ENCODE measurements at places on chromosomes 5 and 9. TPM values are rescaled to one million over a fixed set of nuclear protein-coding genes. Genes with fewer than 3 reads are reported as not detected.

Gene IDNK
- 13.5 TPM for total RNA-seq

Gene STPG3
- not detected for total RNA-seq

Gene SCGB3A1
- not detected for total RNA-seq

Gene NKD2
- total RNA-seq = not detected

Gene FBN2
- total RNA-seq = 0.58 TPM

Gene CTNND2
- not detected for total RNA-seq

Gene HINT2
- 25.8 TPM for total RNA-seq

Gene TLX3
- total RNA-seq = not detected

- DNase-seq = no peak
Observed at GRCh38 chr9:98811051-98811650, 3.7 kb downstream of the GALNT12 start.

- DNase-seq = no peak
Observed at GRCh38 chr5:127439644-127440043, 77.8 kb upstream of the PRRC1 start.

DNA sequence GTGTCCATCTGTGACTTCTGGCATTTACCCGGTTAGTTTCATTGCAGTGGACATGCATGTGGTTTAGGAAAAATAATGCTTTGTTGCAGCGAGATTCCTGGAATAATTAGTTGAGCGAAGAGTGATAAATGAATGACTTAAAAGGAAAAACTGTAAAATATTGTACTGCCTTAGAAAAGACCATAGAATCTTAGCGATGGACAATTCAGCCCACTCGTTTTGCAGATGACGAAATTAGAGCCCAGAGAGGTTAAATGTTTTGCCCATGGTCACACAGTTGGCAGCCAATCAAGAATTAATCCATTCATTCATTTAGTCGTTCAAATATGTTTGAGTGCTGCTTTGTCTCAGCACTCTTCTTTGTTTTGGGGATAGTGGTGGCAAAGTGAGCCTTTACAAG is 107.9 kb downstream of the ARHGAP26 start:
- DNase-seq = no peak

DNA sequence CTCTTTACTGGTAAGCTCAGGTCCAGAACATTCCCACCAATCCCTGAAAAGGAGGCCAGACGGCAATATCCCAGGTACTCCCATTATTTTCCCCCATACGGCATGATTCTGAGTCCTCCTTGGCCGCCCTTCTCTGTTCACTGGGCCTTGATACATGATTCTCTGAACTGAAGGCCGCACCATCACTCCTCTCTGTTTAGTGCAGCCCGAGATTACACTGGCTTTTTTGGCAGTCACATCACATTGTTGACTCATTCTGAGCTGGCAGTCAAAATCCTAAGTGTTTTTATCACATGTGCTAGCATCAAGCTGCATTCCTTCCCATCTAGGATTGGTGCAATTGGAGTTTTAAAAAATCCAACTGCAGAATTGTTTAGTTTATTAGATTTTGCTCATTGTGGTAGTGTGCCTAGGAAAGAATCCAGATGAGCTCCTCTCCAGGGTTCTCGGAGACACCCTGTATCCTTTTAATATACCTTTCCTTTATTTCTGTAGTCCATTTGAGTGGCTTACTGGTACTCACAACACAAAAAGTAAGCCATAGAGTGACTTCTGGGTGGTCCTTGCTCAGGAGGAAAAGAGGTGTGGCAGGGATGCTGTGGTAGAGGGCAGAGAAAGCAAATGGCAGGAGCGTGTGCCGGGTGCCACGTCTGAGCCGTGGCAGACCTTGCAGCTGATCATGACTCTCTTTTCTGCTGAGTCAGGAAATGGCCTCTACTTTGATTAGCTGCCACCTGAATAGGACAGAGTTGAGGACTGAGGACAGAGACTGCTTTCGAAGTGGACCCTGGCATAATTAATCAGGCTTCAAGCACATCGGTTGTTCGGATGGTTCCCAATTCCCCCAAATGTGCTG is 121.1 kb upstream of the IL12B start:
- DNase-seq = no peak

GRCh38 chr5:103582364-103582763 is 19.8 kb upstream of the NUDT12 start:
- no peak for DNase-seq

GRCh38 chr5:170760113-170760512 is 23.4 kb upstream of the GABRP start:
- DNase-seq = no peak

DNA sequence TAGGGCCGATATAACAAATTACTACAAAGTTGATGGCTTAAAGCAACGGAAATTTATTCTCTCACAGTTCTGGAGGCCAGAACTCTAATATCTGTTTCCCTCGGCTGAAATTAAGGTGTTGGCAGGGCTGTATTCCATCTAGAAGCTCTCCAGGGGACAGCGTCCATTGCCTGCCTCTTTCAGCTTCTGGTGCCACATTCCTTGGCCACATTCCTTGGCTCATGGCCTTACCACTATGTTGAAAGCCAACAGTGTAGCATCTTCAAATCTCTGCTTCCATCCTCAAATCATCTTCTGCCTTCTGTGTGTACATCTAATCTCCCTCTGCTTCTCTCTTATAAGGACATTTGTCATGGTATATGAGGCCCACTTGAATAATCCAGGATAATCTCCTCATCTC is 17.2 kb downstream of the FGF10 start:
- no peak for DNase-seq

DNA sequence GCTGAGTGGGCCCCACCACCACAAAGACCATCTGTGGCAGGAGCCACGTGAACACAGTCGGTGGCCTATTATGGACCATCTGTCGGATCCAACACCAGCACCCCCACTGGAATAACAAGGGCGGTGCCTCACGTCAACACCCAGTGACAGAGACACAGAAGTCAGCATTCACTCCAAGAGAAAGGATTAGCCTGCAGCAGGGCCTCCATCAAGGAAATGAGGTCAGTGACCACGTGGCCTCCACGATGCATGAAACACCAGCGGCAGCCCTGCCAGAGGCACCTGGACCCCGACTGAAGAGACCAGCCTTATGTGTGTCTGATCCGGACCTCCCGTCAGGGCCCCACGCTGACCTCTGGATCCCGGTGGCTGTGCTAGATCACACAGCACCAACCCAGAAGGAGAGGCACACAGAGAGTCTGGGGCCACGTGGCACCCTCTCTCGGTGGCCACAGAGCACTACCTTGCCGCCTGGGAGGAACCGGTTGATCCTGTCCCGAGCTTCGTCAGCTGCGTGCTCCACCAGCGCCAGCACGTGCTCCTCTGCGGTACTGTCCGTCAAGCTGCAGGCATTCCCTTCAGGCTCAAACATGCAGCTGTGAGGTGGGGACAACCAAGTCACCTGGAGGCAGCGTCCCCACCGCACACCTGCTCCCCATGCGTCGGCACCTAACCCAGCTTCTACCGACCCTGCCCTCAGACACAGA is 9.0 kb downstream of the BRD9 start:
- no peak for DNase-seq

DNA sequence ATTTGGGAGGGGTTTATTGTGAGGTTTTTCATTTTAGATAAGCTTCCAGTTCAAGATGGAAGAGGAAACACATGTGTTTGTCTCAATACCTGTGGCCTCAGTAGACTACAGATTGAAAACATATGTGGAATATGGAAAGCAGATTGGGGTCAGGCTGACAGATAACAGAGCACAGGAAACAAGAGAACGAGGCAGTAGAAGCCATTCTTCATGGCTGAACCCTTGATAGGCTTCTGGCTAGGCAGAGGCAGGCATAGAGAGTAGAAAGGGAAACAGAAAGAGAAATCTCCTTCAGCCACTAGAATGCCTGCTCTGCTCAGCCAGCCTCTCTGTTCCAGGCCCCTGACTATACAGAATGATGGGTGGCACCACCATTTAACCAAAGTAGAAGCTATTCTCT is 152.5 kb downstream of the MUSK start:
- no peak for DNase-seq

GRCh38 chr5:96037128-96037527 is 75.5 kb upstream of the ELL2 start:
- no peak for DNase-seq

DNA sequence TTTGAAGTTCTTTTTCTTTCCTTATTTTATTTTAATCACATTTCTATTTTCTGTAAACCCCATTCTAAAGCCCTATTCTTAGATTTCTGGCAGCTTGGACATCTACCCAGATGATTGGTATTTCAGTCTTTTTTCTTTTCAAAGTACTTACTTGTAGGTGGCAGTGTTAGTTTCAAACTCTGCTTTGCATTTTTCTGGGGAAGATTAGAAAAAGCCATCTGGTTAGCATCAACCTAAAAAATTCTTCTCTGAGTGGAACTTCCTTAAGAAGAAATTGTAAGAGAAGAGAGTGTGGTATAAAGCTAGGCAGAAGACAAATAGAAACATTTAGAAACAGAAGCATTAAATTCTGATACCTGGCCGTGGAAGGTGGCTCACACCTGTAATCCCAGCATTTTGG is 17.2 kb upstream of the TENT2 start:
- no peak for DNase-seq

DNA sequence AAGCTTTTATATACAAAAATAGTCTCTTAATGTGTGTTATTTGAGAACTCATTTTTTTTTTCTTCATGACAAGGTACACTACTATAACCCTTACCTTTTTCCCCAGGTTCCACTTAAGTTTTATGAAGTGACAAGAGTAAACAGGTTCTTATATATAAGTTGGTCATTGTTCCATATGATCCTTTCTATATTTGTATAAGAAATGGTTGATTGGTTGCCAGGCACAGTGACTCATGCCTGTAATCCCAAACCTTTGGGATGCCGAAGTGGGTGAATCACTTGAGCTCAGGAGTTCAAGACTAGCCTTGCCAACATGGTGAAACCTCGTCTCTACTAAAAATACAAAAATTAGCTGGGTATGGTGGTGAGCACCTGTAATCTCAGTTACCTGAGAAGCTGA is 108.3 kb downstream of the PCSK1 start:
- DNase-seq = no peak

GRCh38 chr9:125525921-125526631 is 180.9 kb downstream of the MAPKAP1 start:
- DNase-seq = no peak

DNA sequence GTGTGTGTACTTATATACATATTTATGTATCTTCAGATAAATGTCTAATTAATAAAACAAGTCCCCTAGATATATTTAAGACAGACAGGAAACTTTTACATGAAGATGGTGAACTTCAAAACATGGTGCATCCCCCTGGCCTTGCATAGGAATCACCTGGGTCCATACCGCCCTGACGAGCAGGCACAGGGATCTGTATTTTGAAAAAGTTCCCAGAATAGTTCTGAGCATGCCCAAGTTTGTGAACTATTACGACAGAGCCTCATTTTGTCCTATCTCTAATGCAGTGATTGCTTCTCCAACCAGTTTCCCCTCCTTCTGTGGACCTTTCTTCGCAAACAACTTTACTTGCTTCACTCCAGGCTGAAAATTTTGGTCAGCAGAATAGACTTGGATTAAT is 98.1 kb downstream of the APBA1 start:
- DNase-seq = no peak

DNA sequence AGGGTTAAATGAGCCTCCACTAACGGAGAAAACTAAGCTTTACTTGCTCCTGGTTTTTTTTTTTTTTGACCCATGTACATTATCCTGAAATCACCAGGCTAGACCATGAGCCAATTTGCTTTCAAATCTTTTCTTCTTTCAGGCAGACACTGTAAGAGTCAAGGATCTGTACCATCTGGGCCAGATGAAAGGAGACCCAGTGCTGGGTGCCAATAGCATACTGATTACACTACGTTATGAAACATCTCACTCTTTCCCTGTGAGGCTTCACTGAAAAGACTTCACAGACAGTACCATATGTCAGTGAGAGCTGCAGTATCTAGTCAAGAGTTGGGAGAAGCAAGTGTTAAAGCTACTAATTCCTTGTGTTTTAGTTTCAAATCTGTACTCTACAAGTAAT is 161.2 kb upstream of the PTPRD start:
- DNase-seq = no peak

- DNase-seq = no peak
Observed at GRCh38 chr5:127959152-127959764, 124.3 kb upstream of the SLC12A2 start.
